Stimulated activated CD8-positive, alpha-beta memory T cell treated with anti-CD3 and anti-CD28 coated beads, Interleukin-7, amount 100 ng/mL, for 4 hours (primary cell): ENCODE measurements at places on chromosomes 3 and 15.

- no peak for DNase-seq
Measured at GRCh38 chr3:178714925-178715832, 178.9 kb downstream of the KCNMB2 start.

GRCh38 chr3:127728417-127729015, 55.8 kb downstream of the ABTB1 start:
- DNase-seq, result no peak

- DNase-seq, result no peak
Measured at GRCh38 chr3:134387293-134387692, 13.0 kb upstream of the AMOTL2 start.

GRCh38 chr3:155979746-155980145, 109.3 kb downstream of the GMPS start:
- no peak for DNase-seq

DNA sequence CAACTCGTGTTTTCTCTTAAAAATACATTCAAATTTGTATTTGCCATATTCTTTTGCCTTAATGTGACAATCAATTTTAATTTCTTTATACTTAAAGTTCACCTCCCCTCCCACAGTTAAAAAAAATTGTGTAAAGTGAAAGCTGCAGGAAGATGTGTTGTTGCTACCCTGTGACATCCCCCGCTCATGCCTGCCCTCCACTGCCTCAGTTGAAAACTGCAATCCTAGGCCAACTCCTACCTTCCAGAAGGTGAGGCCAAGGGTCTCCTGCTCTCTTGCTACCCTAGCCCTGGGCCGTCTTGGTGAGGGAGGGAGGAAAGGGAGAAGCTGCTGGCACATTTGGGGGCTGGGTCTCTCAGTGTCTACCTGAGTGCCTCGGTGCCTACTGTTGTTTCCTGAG, 57.0 kb upstream of the CMTM7 start:
- DNase-seq, result peak; percentile 3

- DNase-seq, result no peak
Measured at GRCh38 chr3:148582126-148582525, 115.6 kb upstream of the AGTR1 start.

GRCh38 chr3:45187694-45188141, 38.4 kb downstream of the TMEM158 start:
- DNase-seq, result no peak

GRCh38 chr3:30768703-30769550, 125.5 kb downstream of the GADL1 start:
- DNase-seq, result peak; percentile 50
